ENCODE measurements at places on chromosomes 12 and 14. TPM values are rescaled to one million over a fixed set of nuclear protein-coding genes. Genes with fewer than 3 reads are reported as not detected.

DNA sequence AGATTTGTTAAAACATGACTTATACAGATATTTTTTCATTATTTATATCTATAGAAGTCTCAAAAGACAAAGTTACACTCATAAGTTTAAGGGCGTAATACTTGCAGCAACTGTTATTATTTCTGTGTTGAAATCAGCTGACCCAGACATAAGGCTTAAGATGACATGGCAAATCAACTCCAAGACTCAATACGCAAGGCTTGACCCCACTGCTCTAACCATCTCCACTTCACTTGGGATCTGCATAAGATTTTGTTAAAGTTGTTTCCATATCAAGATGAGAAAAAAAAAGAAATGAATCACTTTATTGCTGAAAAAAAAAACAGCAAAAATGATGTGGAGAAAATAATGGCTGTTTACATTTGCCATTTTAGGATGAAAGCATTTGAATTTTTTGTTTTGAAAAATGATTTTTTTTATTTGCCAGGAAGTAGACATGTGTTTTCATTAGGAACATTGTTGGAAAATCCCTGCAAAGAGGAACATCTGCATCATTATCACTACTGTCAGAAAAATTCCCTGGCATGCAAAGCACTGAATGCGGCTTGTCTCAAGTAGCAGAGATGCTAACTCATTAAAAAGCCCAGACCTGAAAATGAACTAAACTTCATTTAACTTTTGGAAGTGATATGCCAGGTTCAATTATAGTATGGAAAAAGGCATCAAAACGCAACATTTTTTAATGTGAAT is 73.5 kb downstream of the LIN7A start:
- DNase-seq: no peak

GRCh38 chr12:131454418-131455217 is 256.3 kb upstream of the SFSWAP start:
- peak; percentile 74 for DNase-seq

DNA sequence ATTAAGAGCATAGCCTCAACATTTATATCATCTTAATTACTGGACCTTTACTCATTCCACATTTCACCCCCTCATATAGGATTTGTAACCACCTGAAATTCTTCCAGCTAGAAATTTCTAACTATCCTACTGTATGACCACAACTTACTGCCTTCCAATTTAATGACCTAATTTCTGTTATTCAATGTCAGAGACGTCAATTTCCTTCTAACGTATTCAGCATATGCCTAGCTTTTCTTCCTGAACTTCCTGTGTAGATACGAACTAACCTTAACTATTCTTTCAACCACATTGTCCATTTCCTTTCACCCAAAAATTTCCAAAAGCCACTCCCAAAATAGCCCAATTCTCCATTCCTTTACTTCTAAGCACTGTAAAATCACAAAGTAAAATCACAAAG is 108.0 kb downstream of the EEA1 start:
- DNase-seq: no peak

GRCh38 chr12:46383654-46384450 is 11.3 kb upstream of the SLC38A2 start:
- DNase-seq: peak; percentile 76

- no peak for DNase-seq
Observed at GRCh38 chr12:131428091-131428685, 282.7 kb upstream of the SFSWAP start.

GRCh38 chr12:49642370-49642802 is 19.0 kb downstream of the PRPF40B start:
- DNase-seq: no peak

- peak; percentile 74 for DNase-seq
Observed at GRCh38 chr14:24785698-24786097, 151.7 kb upstream of the GZMB start.

DNA sequence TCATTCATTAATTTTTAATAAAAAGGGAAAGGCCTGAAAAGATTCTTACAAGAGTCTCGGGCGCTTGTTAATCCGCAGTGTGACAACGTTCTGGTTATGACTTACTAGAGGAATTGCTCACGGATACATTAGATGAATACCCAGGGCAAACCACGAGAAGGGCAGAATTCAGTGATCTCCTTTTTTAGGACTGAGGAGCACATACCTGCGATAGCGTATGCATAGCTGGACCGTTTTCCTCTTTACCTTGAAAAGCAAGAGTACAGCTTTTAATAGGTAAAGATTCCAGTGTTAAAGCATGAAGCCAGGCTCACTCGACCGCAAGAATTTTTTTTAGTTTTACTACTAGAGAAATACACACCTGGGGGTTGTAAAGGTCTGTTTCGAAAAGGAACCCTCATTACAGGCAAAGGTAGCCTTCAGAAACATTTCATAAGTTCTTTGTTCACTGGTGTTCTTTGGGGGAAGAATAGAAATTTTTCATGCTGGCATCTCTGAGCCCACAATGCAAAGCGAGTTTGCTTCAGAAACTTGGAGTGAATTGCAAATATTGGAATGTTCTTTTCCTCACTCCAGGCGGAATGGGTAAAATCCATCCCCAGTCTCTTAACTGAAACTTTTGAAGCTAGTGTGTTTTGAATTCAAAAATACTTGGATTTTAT is 953 bp downstream of the MAPK1IP1L start:
- no peak for DNase-seq

DNA sequence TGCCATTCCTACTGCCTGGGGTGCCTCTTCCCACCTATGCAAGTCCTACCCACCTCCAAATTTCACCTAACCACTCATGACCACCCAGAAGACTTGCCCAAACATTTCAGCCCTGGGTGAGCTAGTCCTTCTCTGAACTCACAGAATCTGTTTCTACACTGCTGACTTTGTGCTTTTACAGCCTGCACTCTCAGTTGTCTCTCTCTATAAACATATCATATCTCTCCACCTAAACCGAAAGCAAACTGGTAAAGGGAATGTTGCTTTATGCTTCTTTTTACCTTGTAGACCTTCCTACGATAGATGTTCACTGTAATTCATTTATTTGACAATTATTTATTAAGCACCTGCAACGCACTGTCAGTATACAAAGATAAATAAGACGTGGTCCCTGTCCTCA is 38.1 kb upstream of the RNASE3 start:
- no peak for DNase-seq

- DNase-seq: no peak
Observed at GRCh38 chr14:83614956-83615355, 1915.0 kb upstream of the FLRT2 start.

DNA sequence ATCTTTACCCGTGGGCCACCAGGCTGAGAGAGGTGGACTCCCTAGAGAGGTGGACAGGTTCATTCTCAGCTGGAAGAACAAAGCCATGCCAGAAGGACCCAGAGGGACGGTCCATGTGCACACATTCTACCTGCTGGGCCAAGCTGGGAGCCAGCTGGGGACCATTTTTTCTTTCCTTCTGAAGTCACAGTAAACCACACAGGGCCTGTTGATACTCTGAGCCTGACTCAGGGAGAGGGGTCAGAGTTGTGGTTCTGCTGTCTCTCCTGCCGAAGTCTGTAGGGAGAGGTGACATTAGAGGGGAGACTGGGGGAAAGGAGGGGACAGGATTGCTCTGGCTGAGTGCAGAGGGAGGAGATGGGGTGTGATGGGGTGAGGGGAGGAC is 148.6 kb downstream of the TSPAN9 start:
- no peak for DNase-seq

- DNase-seq: no peak
Observed at GRCh38 chr12:39348523-39348922, 94.4 kb downstream of the KIF21A start.

- DNase-seq: no peak
Observed at GRCh38 chr12:116161588-116161987, 115.9 kb downstream of the MED13L start.

- no peak for DNase-seq
Observed at GRCh38 chr12:105585107-105585506, 254.6 kb downstream of the C12orf75 start.

GRCh38 chr14:68807148-68807600 is 14.3 kb upstream of the ZFP36L1 start:
- DNase-seq: no peak

DNA sequence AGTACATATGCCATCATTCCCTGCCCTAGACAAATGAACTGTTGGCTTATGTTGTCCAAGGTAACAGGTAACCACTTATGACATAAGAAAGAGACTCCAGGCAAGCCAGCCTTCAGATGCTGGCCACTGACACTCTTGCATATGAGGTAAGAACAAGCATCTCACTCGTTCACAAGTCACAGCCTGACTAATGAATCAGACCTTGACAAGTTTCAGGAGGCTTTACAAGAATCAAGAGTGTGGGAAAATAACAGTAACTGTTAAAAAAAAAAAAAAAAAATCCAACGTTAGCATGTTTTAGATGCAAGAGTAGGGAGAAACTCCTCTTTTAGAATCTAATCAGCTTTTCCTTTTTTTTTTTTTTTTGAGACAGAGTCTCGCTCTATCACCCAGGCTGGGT is 40.7 kb downstream of the ZFYVE1 start:
- DNase-seq: no peak

DNA sequence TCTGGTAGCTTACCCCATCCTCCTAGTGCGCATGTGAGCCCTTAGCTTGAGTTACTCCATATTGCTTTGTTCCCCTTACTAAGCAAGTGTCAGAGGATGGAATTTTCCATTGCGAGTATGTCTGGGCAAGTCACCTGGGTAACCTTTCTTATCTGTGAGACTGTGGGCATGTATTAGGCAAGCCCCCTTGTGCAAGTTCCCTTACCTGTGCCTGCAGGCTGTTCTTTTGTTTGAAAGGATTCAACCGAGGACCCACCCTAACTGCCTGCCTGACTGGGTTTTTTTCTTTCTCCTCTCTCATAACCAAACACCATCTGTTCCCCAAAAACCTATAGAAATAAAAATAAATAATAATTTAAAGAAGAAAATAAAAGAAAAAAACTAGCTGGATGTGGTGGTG is 22.3 kb upstream of the PPP2R5E start:
- no peak for DNase-seq

GRCh38 chr14:59439256-59439965 is 25.8 kb downstream of the GPR135 start:
- no peak for DNase-seq

DNA sequence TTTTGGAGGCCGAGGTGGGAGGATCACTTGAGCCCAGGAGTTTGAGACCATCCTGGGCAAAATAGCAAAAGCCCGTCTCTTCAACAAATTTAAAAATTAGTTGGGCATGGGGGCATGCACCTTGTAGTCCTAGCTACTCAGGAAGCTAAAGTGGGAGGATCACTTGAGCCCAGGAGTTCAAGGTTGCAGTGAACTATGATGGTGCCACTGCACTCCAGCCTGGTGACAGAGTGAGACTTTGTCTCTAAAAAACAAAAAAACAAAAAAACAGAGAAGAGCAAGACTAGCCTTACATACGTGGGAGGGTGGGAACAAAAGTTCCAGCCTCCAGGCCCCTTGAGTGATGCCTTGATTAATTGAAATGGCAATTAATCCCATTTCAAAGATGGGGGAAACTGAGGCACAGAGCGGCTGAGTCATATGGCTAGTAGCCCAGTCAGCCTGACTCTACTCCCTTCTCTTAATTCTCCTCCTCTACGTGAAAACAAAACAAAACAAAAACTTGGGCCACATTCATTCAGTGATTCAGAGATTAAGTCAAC is 3.3 kb upstream of the FAM222A start:
- DNase-seq: no peak

GRCh38 chr14:94663538-94663937 is 51.3 kb downstream of the SERPINA3 start:
- no peak for DNase-seq

- DNase-seq: peak; percentile 74
Observed at GRCh38 chr12:109134186-109134917, 18.0 kb downstream of the ACACB start.

- DNase-seq: no peak
Observed at GRCh38 chr12:89836026-89836425, 127.4 kb upstream of the ATP2B1 start.

DNA sequence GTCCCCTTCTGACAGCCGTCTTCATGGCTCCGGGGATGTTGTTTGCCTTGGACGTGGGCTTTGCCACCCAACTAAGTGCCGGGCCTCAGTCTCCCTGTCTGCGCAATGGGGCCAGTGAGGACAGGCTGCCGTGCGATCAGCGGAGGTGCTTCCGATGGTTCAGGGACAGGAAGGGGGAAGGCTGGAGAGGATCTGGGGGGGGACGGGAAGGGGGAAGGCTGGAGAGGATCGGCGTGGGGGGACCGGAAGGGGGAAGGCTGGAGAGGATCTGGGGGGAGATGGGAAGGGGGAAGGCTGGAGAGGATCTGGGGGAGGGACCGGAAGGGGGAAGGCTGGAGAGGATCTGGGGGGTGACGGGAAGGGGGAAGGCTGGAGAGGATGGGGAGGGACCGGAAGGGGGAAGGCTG is 3.4 kb downstream of the MMP17 start:
- peak; percentile 51 for DNase-seq

GRCh38 chr12:116525418-116526001 is 33.7 kb upstream of the MAP1LC3B2 start:
- DNase-seq: no peak

GRCh38 chr12:77615332-77615731 is 215.4 kb upstream of the NAV3 start:
- peak; percentile 66 for DNase-seq

- no peak for DNase-seq
Observed at GRCh38 chr12:107320929-107321631, 227.7 kb upstream of the CRY1 start.

GRCh38 chr14:68665792-68666204 is 127.1 kb downstream of the ZFP36L1 start:
- no peak for DNase-seq

DNA sequence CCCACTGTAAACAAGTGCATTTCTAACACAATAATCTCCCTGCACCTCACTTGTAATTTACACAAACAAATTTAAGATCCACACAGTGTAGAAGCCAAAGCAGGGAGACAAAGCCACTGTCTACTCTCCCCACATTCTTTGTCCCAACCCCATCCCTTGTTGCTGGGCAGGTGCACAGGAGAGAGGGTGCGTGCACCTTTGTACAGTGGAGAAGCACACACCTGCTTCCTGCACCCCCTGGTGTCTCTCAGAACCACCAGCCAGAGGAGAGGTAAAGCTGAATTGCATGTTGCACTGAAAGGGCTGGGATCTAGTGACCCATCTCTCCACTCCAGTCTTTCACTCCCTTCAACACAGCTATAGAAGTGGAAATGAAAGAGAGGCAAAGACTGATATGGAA is 51.4 kb upstream of the IFNG-AS1 start:
- DNase-seq: no peak

- DNase-seq: no peak
Observed at GRCh38 chr12:28242496-28243309, 52.4 kb downstream of the CCDC91 start.

Gene ACSM4
- not detected for total RNA-seq

Gene KCNH5
- 1.9 TPM for total RNA-seq

Gene ERBB3
- 125 TPM for total RNA-seq

Gene DIO3
- total RNA-seq: not detected

Gene TGFB3
- 4.4 TPM for total RNA-seq

Gene CLEC14A
- total RNA-seq: not detected

Gene LHX5
- not detected for total RNA-seq

Gene BEGAIN
- 10.0 TPM for total RNA-seq

Gene DDX11
- 17.4 TPM for total RNA-seq

Gene PIGH
- total RNA-seq: 48.7 TPM

Gene SLC38A4
- total RNA-seq: not detected

Gene NOVA1
- total RNA-seq: 2.2 TPM

Gene ANO2
- 0.71 TPM for total RNA-seq

Gene CLEC1B
- not detected for total RNA-seq

Gene IFI27
- total RNA-seq: not detected

Gene KIF5A
- total RNA-seq: 0.29 TPM

Gene FAM90A1
- not detected for total RNA-seq
